ENCODE measurements at places on chromosomes 13 and 19.

DNA sequence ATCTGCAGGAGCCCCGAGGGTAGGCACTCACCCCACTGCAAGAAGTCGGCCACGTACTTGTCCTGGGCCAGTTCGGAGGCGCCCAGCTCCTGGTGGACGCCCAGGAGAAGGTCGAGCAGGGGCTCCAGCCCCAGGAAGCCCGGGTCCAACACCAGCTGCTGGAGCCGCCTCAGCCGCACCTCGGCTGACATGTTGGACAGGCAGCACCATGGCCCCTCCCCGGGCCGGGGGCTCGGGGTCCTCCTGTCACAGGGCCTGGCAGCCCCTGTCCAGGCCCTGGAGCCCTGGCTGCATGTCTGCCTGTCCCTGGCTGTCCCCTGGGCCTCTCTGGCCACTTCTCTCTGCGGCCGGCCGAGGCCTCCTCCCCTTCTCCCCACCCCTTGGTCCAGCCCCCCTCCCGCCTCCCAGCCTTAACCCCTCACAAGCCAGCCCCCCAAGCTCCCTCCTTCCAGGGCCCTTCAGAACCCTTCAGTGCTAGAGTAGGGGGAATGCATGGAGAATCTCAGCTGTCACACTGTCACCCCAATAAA, at the start of gene DMPK:
TSS of gene DMPK (minus strand) at position 329 of the 530 bp plus-strand sequence. CDS start at position 191, 138 bp downstream.
- H3K4me1 ChIP-seq: peaks cover 26% of the 10 kb centered on the region
- peaks cover 6% of the 10 kb centered on the region for H3K27me3 ChIP-seq
- H3K36me3 ChIP-seq: peaks cover 24% of the 10 kb centered on the region
- no peak within 1 kb of the TSS for H3K4me3 ChIP-seq

- H3K4me1 ChIP-seq: no peaks in the 10 kb centered on the region
- no peak overlapping the region for H3K27ac ChIP-seq
- H3K27me3 ChIP-seq: no peaks in the 10 kb centered on the region
- H3K36me3 ChIP-seq: no peaks in the 10 kb centered on the region
These were observed 9.8 kb upstream of the ZNF627 start for GRCh38 chr19:11587302-11587974.

DNA sequence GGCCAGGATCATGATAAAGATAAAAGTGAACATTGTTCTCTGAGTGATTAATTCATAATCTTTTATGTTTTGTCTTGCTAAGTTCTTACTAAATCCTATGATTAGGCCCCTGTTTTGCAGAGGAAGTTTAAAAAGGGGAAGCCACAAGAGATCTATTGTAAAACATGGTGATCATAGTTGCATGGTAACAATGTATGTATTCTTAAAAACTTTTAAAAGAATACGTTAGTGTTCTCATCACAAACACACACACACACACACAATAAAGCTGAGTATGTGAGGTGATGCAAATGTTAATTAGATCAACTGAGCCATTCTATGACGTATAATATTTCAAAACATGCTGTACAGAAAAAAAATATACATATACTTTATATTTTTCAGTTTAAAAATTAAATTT, 51.2 kb downstream of the MBD3L2B start:
- no peaks in the 10 kb centered on the region for H3K27me3 ChIP-seq
- no peaks in the 10 kb centered on the region for H3K4me1 ChIP-seq
- no peaks in the 10 kb centered on the region for H3K36me3 ChIP-seq
- H3K4me3 ChIP-seq: no peak overlapping the region
- DNase-seq: no peak
- H3K27ac ChIP-seq: no peak overlapping the region

DNA sequence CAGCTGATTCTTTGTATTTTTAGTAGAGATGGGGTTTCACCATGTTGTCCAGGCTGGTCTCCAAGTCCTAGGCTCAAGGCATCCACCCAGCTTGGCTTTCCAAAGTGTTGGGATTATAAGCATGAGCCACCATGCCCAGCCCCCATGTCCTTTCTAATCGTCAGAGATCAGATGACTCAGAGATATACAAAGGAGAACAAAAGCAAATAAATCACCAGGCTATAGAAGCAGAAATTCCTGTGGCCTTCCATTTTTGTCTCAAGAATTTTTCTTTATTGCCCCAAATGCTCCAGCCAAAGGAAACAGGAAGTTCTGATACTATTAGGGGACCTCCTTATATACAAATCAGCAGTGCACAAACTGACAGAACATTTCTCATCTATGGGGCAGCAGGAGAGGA, 207.8 kb downstream of the RFC3 start:
- H3K36me3 ChIP-seq: no peaks in the 10 kb centered on the region
- no peaks in the 10 kb centered on the region for H3K4me1 ChIP-seq
- no peaks in the 10 kb centered on the region for H3K27me3 ChIP-seq
- no peak overlapping the region for H3K4me3 ChIP-seq
- H3K27ac ChIP-seq: no peak overlapping the region

DNA sequence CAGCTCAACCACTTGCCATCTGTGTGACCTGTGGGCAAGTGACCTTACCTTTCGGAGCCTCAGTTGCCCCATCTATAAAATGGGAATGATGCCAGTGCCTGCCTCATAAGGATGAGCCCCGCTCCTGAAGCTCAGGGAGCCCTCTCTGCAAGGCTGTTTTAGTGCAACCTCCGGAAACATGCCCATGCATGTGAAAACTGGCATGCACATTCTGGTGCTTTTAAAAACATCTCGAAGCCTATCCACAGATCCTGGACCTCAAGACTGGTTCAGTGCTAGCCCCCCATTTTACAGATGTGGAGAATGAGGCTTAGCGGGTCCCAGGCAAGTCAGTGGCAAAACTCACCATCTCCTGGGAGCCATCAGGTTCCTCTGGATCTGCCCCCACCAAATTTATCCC, 5.6 kb downstream of the CADM4 start:
- no peak overlapping the region for H3K27ac ChIP-seq
- peaks cover 25% of the 10 kb centered on the region for H3K4me1 ChIP-seq
- DNase-seq: no peak
- H3K36me3 ChIP-seq: no peaks in the 10 kb centered on the region
- H3K27me3 ChIP-seq: peaks cover 14% of the 10 kb centered on the region

- no peaks in the 10 kb centered on the region for H3K36me3 ChIP-seq
- no peaks in the 10 kb centered on the region for H3K4me1 ChIP-seq
- H3K4me3 ChIP-seq: no peak overlapping the region
- H3K27ac ChIP-seq: no peak overlapping the region
- no peak for DNase-seq
- no peaks in the 10 kb centered on the region for H3K27me3 ChIP-seq
These were observed 397.8 kb downstream of the FGF14 start for GRCh38 chr13:102003848-102004570.

DNA sequence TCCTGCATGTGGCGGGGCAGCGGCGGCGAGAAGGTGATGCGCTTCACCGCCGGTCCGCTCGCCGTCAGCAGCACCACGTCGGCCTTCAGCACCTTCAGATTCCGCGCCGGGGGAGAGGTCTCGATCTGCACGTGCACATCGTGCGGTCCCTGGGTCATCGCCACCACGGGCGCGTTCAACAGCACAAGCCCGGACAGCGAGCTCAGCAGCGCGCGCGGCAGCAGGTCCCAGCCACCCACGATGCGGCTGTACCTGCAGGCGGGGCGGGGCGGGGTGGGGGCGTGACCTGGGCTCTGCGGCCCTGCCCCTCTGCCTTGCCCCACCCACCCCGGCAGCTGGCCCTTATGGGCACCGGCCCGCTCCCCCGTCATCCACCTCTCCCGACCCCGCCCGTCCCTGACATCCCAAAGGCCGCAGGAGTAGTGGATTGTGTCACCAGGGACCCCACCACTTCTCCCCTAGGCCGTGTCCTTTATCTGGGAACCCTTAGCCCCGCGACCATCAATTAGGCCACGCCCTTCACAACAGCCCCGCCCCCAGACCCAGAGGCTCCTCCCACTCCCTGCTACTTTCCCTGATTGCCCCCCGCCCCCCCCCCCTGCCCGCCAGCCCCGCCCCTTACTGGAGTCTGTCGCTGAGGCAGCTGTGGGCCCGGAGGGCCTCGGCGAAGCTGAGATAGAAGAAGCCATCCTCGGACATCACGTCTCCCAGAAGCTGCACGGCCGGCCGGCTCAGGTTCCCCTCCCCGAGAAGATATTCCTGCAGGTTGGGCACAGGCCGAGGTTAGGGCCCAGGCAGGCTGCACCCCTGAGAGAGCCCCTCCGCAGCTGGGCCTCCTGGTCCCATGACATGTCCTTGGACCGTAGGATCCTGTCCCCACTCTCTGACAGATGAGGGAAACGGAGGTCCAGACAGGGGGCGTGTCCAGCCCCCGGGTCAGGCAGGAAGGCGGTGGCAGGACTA, 6.1 kb downstream of the IL4I1 start:
- DNase-seq: peak; percentile 95
- H3K27me3 ChIP-seq: peaks cover 11% of the 10 kb centered on the region
- H3K36me3 ChIP-seq: no peaks in the 10 kb centered on the region

- H3K27ac ChIP-seq: peak overlapping the region; percentile 66
- no peaks in the 10 kb centered on the region for H3K36me3 ChIP-seq
- DNase-seq: peak; percentile 80
These were observed 1.2 kb downstream of the VASP start for GRCh38 chr19:45508417-45508860.

DNA sequence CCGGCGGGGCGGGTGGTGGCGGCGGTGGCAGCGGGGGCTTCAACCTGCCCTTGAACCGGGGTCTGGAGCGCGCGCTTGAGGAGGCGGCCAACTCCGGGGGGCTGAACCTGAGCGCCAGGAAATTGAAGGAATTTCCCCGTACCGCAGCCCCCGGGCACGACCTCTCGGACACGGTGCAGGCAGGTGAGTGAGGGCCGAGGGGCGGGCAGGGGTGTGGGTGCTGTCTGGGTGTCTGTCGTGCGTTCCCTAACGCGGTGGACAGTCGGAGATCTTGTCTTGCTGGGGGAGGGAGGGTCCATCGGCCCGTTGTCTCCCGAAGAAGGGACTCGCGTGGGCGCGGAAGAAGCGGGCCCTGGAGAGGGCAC, 533 bp downstream of the LRCH1 start:
- peaks cover 22% of the 10 kb centered on the region for H3K27me3 ChIP-seq
- no peaks in the 10 kb centered on the region for H3K4me1 ChIP-seq
- H3K27ac ChIP-seq: no peak overlapping the region
- DNase-seq: no peak
- H3K4me3 ChIP-seq: peak overlapping the region; percentile 85
- H3K36me3 ChIP-seq: no peaks in the 10 kb centered on the region

GRCh38 chr13:97111756-97112155, 110.4 kb upstream of the MBNL2 start:
- no peaks in the 10 kb centered on the region for H3K27me3 ChIP-seq
- no peaks in the 10 kb centered on the region for H3K36me3 ChIP-seq
- no peak overlapping the region for H3K4me3 ChIP-seq
- no peak overlapping the region for H3K27ac ChIP-seq

GRCh38 chr19:2613507-2614295, 88.8 kb downstream of the GNG7 start:
- DNase-seq: no peak
- no peaks in the 10 kb centered on the region for H3K4me1 ChIP-seq
- no peak overlapping the region for H3K27ac ChIP-seq

All from H1 (cell line).